NAMALWA (cell line): ENCODE measurements at places on chromosomes 7 and 10.
A peak's percentile ranks its signal among the peaks of the same experiment; 100 is the strongest.

DNA sequence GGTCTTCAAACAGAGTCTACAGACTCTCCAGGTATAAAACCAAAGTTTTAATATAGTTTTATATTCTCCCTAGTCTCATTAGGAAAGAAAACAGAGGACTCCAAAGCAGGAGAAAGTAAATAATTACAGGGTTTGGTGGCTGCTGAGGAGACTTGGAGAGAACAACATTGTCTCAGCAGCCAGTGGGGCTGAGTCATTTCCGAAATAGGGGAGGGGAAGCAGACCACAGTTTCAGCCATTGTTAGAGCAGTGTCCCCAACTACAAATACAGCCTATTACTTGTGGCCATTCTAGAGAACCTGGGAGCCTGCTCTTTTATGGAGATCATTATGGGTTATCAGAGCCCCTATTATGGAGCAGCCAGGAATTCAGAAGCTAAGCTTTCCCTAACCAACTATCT, 44.2 kb upstream of the A1CF start:
- DNase-seq = no peak

DNA sequence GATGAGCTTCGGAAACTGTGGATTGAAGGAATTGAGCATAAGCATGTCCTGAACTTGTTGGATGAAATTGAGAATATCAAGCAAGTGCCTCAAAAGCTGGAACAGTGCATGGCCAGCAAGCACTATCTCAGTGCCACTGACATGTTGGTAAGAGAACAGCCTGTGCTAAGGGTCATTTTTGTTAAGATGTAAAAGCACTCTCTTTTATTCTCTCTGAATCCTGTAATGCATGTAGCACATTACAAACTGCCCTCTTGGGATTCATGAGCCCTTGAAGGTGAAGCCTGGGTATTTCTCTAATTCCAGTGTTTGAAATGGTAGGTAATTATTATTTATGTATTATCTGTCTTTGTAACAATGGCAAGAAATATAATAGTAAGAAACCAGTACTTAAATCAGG, 36.1 kb downstream of the EXOC4 start:
- DNase-seq = no peak

DNA sequence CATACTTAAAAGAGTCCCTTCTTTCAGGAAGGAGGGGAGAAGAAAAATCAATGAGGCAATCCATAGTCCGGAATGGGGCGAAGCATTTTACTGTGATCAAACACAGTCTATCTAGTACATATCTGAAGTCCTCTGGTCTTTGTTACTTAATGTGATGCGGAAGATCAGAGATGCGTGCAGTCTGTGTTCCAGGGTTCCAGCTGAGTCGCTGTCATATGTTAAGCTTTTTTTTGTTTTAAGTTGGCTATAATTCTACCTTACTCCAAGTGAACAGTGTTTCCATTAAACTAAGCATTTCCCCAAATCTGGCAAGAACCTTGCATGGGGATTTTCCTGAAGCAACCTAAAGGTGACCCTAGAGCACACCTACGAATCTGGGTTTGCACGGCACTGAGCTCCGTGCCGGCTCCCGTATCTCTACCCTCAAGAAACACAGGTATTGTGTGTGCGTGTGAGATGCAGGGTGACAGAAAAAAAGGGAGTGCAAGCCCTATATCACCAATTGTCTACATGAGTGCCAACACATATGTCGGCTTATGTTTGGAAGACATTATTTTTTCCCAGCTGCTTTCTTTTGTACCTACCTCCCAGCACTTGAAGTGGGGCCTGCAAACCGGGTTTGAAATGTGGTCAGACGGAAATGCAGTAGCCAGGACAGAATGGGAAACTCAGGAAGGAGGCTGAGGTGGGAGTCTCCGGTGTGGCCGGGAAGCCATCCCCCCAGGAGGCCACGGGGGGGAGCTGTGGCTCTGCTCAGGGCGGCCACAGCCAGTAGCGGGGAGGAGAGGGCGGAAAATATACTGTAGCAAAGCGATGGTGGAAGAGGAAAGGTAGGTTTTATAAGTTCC, 435.8 kb upstream of the MGMT start:
- DNase-seq = peak; percentile 35

- DNase-seq = no peak
Measured at GRCh38 chr10:30782537-30783461, 153.2 kb upstream of the LYZL2 start.

- peak; percentile 63 for DNase-seq
Measured at GRCh38 chr7:157139111-157139809, 534 bp downstream of the UBE3C start.

DNA sequence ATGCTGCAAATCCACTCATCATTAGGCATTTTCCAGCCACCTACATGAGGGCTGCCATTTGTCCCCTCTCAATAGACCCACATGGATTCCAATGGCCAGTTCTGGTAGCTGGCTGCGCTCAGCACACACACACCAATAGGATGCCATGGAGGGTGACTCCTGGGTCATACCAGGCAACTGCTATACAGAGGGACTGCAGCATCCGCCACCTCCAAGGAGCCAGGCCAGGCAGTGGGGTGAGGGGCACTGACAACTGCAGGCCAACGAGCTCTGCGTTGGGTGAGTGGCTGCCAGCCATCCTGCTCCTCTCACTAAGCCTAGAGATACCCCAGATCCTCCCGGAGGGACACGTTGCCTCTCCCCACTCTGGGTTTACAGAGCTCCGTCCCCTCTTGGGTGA, 118.8 kb upstream of the NANOS1 start:
- no peak for DNase-seq

- no peak for DNase-seq
Measured at GRCh38 chr7:2639181-2639681, 7.4 kb downstream of the TTYH3 start.
